ENCODE measurements at places on chromosomes 7 and 10.

DNA sequence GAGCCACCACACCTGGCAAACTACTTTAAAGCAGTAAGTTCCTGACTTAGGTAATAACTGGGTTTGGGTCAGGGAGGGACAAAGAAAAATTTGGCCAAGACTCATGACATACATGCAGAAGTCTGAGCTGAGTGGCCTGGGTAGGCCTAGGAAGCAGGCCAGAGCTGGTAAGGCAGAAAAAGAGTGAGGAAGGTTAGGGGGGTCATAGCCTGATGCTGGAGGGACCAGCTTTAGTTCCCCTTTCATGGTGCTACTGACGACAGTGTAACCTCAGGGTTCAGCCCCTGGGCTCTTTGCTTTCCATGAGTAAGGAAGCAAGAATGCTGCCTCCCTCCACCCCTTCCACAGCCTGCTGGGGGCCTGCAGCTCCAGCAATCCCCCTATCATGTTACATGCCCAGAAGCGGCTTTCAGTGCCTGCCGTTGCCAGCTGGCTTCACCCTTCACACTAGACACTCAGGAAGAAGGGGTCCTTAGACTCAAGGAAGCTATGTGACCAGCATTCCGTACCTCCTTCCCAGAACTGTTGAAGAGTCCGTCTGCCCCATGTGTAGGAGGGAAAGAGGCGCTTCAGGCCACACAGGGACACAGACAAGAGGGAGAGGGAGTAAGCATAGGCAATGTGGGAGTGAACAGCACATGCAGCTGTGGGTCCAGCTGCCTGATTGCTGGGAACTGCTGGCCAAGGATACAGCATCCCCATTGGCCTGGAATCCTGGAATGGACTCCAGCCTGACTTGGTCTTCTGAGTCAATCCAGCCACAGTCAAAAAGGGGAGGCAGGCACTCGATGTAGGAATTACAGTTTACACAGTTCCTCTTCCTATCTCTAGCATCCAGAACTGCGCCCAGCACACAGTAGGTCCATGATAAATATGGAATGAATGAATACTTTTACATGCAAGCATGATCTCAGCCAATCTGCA lies 4.1 kb upstream of the PLAU start:
- peak; percentile 81 for DNase-seq
- H3K36me3 ChIP-seq = no peaks in the 10 kb centered on the region
- peaks cover 12% of the 10 kb centered on the region for H3K4me1 ChIP-seq
- H3K27me3 ChIP-seq = peaks cover 22% of the 10 kb centered on the region
- H3K27ac ChIP-seq = peak overlapping the region; percentile 23

DNA sequence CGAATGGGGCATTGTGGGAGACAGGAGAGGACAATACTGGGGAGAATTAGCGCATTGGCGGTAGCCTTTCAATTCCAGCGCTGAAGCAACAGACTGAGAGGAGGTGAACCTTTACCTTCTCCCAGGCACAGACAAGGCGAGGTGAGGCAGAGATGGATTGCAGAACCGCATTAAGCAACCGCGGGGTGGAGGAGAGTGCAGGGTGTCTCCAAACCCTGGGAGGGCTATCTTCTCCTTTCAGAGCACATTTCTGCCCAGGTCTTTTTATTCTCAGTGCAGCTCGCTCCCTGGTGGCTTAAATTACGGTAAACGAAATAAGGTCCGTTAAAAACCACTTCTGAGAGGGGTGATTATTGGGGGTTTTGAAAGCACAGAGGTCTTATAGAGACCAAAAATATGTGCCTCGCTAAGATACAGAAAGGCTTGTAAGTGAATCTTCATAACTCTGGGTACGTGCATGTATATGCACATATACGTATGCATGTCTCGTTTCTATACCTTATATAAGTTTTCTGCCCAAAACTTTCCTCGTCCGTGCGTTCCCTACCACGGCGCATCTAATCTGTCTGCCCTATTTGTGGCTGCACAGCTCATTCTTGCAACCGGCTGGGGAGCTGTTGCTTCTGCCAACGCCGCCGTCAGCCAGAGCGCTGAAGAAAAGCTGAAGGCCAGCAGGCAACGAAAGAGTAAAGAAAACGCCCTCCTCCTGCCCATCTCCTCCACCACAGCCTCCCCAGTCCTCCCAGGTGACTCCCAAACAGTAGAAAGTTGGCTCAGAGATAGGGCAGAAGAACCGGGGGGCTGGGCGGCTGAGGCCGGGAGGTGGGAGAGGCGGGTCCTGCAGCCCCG lies 895 bp upstream of the ZNF804B start:
- peak; percentile 71 for DNase-seq
- peak overlapping the region; percentile 52 for H3K4me3 ChIP-seq
- peaks cover 8% of the 10 kb centered on the region for H3K4me1 ChIP-seq

GRCh38 chr7:55279080-55279845 lies 85.9 kb upstream of the LANCL2 start:
- no peaks in the 10 kb centered on the region for H3K36me3 ChIP-seq
- no peaks in the 10 kb centered on the region for H3K27me3 ChIP-seq
- H3K4me1 ChIP-seq = no peaks in the 10 kb centered on the region
- DNase-seq = no peak

- no peak for DNase-seq
- H3K27ac ChIP-seq = no peak overlapping the region
- peaks cover 10% of the 10 kb centered on the region for H3K4me1 ChIP-seq
- H3K4me3 ChIP-seq = no peak overlapping the region
- no peaks in the 10 kb centered on the region for H3K27me3 ChIP-seq
- no peaks in the 10 kb centered on the region for H3K36me3 ChIP-seq
Observed at GRCh38 chr10:60025279-60025678, 118.9 kb upstream of the CCDC6 start.

DNA sequence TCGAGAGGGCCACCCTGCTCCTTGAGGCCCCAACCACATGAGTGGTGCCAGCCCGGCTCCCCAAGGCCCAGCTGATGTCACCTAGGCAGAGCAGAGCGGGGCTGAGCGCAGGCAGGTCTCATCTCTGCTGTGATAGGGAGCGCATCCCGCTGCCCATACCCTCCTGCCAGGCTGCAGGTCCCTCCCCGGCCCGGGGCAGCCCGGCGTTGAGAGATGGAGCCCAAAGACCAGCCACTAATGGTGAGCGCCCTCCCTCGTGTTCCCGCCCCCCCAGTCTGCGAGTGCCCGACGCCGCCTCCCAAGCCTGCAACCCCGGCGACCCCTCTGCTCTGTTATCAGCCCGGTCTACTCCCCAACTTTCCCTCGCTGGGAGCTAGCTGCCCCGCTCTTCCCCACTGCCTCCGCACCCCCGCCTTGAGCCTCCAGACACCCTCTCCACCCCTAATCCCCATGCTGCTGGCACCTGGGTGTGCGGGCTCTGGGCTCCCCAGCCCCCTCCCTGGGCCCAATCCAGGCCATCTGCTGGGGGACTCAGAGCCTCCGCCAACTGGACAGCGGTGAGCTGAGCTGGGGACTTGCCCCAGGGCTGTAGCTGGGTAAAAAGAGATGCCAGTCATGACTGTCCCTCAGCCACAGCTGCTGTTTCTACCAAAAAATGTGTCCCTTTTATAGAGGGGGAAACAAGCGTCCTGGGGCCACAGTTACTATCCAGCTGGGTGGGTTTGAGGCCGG lies 19.7 kb upstream of the CHST12 start:
- no peaks in the 10 kb centered on the region for H3K27me3 ChIP-seq
- H3K36me3 ChIP-seq = no peaks in the 10 kb centered on the region

DNA sequence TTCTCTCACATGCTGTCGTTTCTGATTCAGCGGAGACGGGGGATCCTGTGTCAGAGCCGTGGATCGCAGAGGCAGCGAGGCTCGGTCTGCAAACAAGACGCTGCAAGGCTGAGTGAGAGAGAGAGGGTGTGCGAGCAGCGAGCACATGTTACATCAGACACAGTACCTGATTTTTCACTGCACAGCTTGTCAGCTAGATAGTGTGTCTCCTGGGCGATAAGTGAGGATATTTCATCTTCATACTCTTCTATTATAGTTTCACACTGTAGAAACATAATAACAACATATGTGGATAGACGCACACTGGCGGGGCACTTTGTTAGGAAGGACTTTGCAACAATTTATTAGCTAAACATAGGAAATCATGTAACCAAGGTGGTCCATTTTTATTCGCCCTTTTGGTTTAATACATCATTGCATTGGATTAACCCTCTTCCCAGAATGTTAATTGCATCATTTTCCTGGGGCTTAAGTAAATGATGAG lies 39.5 kb downstream of the CNPY1 start:
- no peaks in the 10 kb centered on the region for H3K4me1 ChIP-seq
- peaks cover 100% of the 10 kb centered on the region for H3K27me3 ChIP-seq
- H3K36me3 ChIP-seq = no peaks in the 10 kb centered on the region
- no peak overlapping the region for H3K27ac ChIP-seq

DNA sequence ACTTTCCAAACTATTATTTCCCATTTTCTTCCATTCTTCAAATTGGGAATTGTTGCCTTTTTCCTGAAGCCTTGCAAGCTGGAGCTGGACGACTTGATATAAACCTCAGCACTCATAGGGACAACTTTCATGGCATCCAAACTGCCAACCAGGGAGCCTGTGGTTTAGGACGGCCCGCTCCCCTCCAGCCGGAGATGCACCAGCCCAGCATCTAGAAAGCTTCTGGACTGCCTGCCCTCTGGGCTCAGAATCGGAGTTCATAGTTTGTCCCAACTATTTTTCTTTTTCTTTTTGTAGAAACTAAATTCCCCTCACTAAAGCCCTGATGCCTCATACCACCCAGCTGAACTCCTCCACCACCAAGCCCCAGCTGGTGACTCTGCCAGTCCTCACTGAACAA lies 200.3 kb downstream of the DNAJB6 start:
- no peaks in the 10 kb centered on the region for H3K36me3 ChIP-seq
- no peak overlapping the region for H3K27ac ChIP-seq
- peaks cover 19% of the 10 kb centered on the region for H3K27me3 ChIP-seq

- H3K27me3 ChIP-seq = no peaks in the 10 kb centered on the region
- DNase-seq = no peak
Observed at GRCh38 chr7:69796416-69796815, 198.1 kb downstream of the AUTS2 start.

GRCh38 chr7:8215648-8216333 lies 46.2 kb downstream of the ICA1 start:
- H3K4me1 ChIP-seq = peaks cover 13% of the 10 kb centered on the region
- no peaks in the 10 kb centered on the region for H3K27me3 ChIP-seq
- H3K4me3 ChIP-seq = no peak overlapping the region
- no peaks in the 10 kb centered on the region for H3K36me3 ChIP-seq

DNA sequence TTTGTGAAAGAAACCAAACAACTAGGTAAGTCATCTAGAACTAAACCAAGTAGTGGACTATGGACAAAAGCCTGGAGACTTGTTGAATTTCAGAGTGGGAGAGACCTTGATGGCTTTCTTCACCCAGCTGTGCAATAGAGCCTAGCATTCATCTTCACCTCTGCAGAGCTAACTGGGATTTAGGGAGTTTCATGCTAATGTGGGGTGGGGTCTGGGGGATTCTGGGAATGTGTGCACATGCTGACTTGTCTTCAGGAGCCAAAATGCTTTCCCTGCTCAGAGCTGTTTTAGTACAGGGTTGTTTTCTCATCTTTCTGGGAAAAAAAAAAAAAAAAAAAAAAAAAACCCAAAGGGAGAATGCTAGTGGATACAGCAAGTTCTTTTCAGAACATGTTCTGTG lies 81.3 kb upstream of the ARHGAP21 start:
- no peaks in the 10 kb centered on the region for H3K4me1 ChIP-seq
- no peak overlapping the region for H3K4me3 ChIP-seq
- no peaks in the 10 kb centered on the region for H3K27me3 ChIP-seq
- no peak overlapping the region for H3K27ac ChIP-seq
- DNase-seq = no peak

- no peaks in the 10 kb centered on the region for H3K36me3 ChIP-seq
- no peak overlapping the region for H3K27ac ChIP-seq
- peaks cover 6% of the 10 kb centered on the region for H3K4me1 ChIP-seq
- no peaks in the 10 kb centered on the region for H3K27me3 ChIP-seq
- no peak for DNase-seq
Observed at GRCh38 chr10:67790534-67791408, 47.2 kb downstream of the DNAJC12 start.

- no peak overlapping the region for H3K27ac ChIP-seq
- no peak for DNase-seq
- no peaks in the 10 kb centered on the region for H3K4me1 ChIP-seq
- H3K27me3 ChIP-seq = no peaks in the 10 kb centered on the region
Observed at GRCh38 chr7:120658516-120658915, 199.4 kb downstream of the TSPAN12 start.

- no peak overlapping the region for H3K27ac ChIP-seq
- DNase-seq = no peak
- H3K27me3 ChIP-seq = no peaks in the 10 kb centered on the region
- no peak overlapping the region for H3K4me3 ChIP-seq
- H3K4me1 ChIP-seq = peaks cover 24% of the 10 kb centered on the region
Observed at GRCh38 chr7:80141376-80141775, 6.7 kb downstream of the GNAI1 start.

- peaks cover 14% of the 10 kb centered on the region for H3K4me1 ChIP-seq
- no peaks in the 10 kb centered on the region for H3K36me3 ChIP-seq
- H3K27me3 ChIP-seq = no peaks in the 10 kb centered on the region
- no peak for DNase-seq
Observed at GRCh38 chr7:71465741-71466189, 333.8 kb downstream of the GALNT17 start.

DNA sequence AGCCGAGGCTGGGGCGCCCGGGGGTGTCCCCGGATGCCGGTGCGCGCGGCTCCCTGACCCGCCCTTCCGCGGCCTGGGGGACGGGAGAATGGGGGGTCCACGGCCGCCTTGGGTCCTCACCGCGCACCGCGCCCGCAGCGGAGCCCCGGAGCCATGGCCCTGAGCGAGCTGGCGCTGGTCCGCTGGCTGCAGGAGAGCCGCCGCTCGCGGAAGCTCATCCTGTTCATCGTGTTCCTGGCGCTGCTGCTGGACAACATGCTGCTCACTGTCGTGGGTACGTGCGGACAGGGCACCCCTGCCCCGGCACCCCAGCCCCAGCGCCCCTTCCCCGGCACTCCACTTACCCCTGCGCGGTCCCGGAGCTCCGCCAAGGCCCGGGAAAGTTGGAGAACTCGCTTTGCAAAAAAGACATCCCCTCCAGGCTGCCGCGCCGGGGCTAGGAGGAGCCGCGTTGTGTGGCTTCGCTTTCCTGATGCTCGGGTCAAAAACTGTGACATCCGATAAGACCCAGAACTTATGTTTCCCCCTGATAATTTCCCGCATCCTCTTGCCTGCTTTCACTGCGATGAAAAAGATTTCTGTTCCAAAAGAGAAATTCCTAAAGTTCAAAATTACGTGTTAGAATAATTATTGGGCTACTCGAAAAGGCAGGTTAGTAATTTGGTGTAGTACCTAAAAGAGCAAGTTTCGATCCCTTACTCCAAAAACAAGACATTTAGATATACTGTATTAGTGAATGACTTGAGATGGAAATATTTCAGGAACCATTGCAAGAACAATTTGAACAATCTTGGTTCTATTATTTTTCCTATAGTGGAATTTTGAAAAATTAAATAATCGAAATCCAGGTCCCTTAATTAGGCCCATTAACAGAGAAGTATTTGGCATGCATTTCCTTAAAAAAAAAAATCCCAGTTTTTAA lies 888 bp downstream of the SLC18A2 start:
- no peak overlapping the region for H3K27ac ChIP-seq
- H3K4me3 ChIP-seq = peak overlapping the region; percentile 57
- peak; percentile 67 for DNase-seq
- H3K27me3 ChIP-seq = peaks cover 69% of the 10 kb centered on the region
- no peaks in the 10 kb centered on the region for H3K4me1 ChIP-seq

GRCh38 chr10:11295492-11295891 lies 277.8 kb downstream of the CELF2 start:
- no peaks in the 10 kb centered on the region for H3K4me1 ChIP-seq
- H3K27me3 ChIP-seq = no peaks in the 10 kb centered on the region
- no peak overlapping the region for H3K4me3 ChIP-seq
- H3K27ac ChIP-seq = no peak overlapping the region

Data from neural progenitor cell (in vitro differentiated cells).